ENCODE measurements at places on chromosomes 16 and 17. TPM values are rescaled to one million over a fixed set of nuclear protein-coding genes. Genes with fewer than 3 reads are reported as not detected.

DNA sequence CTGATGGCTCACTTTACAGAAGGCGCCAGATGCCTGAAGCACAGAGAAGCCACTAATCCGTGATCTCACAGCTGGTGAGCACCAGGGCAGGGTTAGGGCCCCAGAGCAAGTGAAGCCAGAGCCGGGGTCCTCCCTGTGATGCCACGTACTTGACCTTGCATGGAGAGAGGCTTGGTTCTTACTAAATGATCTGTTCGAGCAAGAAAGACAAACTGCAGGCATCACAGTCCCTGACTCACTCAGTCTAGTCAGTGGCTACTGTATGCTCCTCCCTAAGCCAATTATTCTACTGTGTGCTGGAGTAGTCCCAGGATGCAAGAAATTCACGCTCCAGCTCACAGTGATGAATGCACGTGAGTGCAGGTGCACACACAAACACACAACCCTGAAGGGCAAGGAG lies 55.4 kb downstream of the SDK2 start:
- DNase-seq, result no peak
- no peak overlapping the region for H3K27ac ChIP-seq
- peaks cover 34% of the 10 kb centered on the region for H3K4me1 ChIP-seq
- no peak overlapping the region for H3K4me3 ChIP-seq
- peaks cover 2% of the 10 kb centered on the region for H3K27me3 ChIP-seq

The FBXO39 gene
- not detected for total RNA-seq

The CCL22 gene
- total RNA-seq, result not detected

The SDR42E2 gene
- total RNA-seq, result not detected

- H3K27ac ChIP-seq, result no peak overlapping the region
- H3K4me1 ChIP-seq, result peaks cover 13% of the 10 kb centered on the region
Measured at GRCh38 chr16:49470513-49470991, 96.9 kb downstream of the C16orf78 start.
